OCI-M1 (cell line): ENCODE measurements at places on chromosomes 3 and 15.
A peak's percentile ranks its signal among the peaks of the same experiment; 100 is the strongest.

DNA sequence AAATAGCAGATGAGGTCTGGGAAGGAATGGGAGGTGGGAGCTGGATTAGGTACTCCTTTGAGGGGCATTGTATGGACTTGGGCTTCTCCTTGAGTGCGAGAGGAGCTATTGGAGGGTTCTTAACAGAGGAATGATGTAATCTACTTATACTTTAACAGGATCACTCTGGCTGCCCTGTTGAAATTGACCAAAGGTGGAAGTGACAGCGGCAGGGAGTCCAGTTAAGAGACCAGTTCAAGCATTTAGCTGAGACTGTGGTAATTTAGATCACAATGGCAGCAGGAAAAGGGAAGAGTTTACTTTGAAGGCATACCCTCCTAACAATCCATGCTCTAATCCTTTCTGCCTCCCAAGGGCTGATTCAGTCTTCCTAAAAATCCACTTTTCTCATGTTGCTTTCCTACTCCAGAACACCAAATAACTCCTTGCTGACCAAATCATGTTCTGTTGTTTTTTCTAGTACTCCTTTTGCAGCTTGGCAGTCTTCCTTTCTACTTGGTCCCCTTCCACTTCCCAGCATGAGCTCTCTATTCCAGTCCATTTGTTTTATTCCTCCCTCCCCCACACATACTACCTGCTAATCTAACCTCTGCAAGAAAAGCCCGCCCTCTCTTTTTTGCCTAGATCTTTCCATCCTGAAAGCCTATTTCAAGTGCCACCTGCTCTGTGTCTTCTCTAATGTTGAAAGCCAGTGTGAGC is 139.4 kb downstream of the NECTIN3 start:
- DNase-seq, result no peak

GRCh38 chr3:13223574-13224237 is 150.5 kb upstream of the IQSEC1 start:
- DNase-seq, result no peak

DNA sequence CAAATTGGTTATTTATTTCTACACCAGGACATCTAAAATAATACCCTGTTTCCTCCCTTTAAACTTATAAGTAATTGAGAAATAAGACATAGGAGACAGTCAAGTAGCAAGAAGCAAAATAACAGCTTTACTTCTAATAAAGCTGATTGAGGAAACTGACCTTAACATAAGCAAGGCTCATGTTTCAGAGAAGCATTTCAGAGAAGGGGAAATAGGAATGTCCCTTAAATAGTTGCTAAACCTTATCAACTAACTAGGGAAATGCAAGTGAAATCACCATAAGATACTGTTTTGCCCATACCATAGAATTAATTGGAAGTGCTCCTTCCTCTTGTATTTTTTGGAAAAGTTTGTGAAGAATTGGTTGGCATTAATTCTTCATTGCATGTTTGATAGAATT is 84.9 kb downstream of the B3GALNT1 start:
- DNase-seq, result no peak

GRCh38 chr3:22568285-22568684 is 634.8 kb upstream of the UBE2E2 start:
- no peak for DNase-seq

- DNase-seq, result no peak
Measured at GRCh38 chr3:53267766-53268165, 11.9 kb upstream of the TKT start.

DNA sequence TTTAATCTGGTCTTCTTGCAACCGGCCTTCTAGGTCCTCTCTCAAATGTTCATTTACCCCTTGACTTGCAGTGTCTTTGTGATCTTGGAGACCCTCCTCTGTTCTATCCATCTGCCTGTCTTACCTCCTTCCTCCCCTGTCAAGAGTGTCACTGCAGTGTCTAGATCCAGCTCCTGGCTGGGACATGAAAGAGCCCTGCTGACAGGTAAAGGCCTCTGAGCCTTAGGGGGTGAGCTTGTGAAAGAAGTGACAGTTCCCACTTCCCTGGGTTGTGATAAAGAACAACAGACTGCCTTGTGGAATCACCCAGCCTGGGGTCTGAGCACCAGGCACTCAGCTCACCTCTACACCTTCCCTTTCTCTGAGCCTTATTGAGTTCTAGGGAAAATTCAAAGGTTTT is 68.0 kb downstream of the CDC25A start:
- DNase-seq, result no peak

DNA sequence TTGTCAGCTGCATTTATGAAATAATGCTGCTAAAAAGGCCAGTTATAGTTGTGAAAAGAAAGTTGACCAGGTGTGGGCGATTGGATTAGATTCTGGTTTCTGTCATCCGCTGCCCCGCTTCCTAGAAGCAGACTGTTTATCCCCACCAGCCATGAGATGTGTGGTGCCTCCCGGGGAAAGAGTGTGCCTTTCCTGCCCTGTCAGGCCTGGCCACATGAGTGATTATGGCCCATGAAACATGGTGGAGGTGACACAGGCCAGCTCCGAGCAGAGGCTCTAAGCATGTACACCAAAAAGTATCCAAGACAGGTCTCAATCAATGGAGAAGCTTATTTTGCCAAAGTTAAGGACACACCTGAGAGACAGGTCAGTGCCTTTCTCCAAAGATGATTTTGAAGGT is 85.4 kb upstream of the ABHD2 start:
- DNase-seq, result peak; percentile 50

DNA sequence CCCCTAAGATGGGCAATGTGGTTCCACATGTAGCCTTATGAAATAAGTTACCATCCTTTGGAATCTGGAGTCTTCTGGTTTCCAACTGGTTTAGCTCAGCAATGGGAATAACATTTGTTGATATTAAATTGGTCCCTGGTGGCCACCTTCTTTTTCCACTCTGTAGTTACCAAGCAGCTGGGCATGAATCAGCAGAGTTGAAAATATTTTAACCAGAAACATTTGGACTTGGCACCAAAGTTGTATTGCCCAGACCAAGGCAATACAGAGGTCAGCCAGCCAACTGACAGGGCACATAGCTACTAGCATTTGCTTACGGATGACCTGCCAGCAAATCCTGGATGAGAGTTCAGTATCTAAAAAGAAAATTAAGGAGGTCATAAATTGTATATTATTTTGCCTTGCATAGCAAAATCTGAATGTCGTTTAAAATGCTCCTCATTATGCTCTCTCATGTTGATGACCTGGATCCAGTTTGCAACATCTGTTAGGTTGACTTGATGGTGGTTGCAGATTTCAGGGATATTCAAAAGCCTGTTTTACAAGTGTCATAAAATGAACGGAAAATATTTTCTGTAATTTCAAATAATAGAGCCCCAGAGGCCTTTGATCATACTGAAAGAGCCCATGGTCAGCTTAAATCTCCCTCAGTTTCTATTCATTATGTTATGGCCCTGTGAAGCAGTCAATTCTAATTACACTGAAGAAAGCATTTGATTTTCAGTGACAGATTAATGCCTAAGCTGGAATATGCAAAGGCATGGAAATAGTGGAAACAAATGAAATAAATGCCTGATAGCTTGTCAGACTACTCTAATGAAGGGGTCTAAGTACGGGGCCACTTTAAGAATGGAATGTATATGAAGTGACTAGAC is 54.6 kb downstream of the PPM1L start:
- DNase-seq, result no peak

GRCh38 chr3:38805765-38806386 is 10.1 kb downstream of the SCN10A start:
- DNase-seq, result peak; percentile 85

DNA sequence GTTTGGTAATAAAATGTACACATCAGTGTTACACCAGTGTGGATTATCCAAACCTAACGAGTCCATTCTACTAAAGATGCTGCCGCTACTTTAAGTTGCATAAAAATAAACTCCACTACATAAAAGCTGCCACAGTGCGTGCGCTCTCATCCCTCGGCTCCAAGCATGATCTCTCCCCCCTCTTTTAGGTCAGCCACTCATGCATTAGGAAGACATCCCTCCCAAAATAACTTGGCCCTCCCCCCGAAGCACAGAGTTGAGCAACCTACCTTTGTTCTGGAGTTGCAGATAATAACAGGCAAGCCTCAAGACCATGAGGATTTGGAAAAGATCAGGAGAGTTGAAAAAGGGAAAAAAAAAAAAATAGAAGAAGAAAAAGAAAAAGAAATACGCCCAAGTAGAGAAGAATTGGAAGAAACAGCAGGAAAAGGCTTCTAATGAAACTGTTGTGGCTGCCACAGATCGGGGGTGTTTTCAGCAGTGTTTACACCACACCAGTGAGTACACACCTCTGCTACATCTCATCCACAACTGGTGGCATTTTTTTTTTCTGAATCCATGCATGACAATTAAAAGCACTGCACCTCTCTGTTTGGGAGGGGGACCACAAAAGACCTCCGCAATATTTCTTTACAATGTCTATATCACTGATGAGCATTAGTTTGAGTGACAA is 339.2 kb downstream of the FOXP1 start:
- DNase-seq, result no peak

GRCh38 chr15:96330064-96330449 is 443 bp upstream of the NR2F2 start:
- no peak for DNase-seq

- peak; percentile 99 for DNase-seq
Measured at GRCh38 chr15:90648137-90649070, 68.7 kb upstream of the BLM start.

- DNase-seq, result no peak
Measured at GRCh38 chr15:89035150-89035549, 53.1 kb upstream of the ABHD2 start.

- no peak for DNase-seq
Measured at GRCh38 chr15:89248584-89248983, 4.8 kb downstream of the FANCI start.

DNA sequence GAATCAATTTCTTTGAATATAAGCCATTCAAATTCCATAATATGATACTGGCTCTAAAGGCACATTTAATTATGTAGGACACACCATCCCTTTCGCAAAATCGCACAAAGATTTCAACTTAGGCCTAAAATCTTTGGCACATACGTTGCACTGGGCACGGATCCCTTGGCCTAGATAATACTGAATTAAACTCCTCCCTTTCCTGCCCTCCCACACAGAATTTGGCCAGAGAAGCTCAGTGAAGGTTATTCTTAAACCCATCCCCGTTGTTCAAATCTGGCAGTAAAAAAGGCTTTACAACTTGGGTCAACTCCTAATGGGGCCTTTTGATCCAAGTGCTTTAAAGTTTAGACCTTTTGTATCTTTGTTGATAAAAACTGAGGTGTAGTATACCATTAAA is 247.2 kb downstream of the PTPRG start:
- DNase-seq, result no peak

DNA sequence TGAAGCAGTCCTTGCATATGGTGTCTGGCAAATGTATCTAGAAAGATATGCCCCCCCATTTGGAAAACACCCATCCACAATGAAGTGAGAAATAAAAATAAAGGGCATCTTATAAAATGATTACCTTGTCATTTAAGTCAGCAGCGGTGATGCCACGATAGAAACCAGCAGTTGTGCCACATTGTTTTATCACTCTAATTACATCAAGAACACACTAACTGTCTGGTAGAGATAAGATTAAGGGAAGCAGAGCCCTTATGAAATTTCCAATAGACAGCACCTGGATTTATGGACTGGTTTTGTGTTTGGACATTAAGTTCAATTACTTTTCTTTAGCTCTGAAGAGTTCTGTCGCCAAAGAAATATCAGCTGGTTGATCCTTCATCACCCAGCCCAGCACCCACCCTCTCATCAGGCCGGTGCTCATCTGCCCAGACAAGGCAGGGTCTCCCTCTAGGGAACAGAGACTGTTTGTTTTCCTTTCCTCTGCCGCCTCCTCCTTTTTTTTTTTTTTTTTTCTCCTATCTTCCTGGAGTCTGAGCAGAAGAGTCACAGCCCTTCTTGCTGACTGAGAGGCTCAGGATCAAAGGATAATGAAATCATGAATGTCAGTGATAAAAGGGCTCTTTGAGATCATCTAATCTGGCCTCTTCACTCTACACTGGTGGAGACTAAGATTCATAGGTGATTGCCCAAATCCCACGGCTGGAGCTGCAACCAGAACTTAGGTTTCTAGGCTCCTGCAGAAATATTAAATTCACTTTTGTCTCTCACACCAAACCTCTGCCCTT is 464.1 kb downstream of the NTRK3 start:
- DNase-seq, result no peak

GRCh38 chr3:64616953-64617352 is 70.8 kb downstream of the ADAMTS9 start:
- DNase-seq, result no peak

DNA sequence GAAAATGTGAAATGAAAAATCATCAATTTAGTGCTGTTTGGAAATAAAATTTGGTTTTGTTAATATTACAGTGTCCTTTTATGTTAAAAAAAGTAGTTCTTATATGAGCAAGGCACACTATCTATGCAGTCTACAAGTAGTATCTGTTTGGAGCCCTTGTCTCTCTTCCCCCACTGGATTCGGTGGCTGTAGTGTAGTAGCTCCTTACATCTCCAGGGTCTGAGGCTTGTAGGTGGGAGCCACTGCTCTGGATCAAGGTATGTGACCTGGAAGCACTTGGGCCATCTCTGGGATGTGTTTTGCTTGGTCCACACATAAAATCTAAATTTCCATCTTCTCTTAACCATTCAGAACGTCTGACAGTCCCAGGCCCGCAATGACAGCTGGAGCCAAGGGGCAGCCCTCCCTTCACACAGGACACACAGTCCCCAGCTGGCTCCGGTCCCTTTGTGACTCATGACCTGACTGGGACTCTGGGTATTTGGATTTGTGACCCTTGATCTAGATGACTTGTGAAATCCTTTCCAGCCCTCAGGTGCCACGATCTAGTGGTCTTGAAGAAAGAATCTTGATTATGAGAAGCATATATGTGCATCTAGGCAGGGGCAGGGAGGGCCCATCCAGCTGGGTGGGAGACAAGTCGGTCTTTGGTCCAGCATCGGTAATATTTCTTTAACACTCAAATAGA is 80.0 kb downstream of the USP13 start:
- DNase-seq, result no peak

DNA sequence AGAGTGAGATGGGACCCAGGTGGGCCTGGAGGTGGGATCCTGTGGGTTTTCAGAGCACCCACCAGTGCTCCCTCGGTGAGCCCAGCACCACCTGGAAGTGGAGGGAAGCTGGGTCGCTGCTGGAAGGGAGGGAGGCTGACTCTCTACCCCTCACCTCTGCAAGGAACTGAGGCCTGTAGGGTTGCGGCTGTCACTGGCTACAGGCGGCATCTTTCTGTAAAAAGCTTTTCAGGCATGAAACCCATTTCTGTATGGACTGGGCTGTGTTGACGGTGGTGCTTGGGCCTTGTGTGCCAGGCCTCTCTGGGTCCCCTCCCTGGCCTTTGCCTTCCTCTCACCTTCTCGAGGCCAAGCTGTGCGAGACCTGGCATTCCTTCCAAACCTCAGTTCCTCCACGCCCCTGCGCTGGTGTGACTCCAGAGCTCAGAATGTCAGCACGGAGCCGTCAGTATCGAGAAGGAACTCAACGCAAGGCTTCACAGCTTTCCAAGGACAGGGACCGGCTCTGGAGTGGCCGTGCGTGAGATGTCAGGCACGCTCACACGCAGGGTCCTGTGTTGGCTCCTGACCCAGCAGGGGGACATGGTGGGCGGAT is 16.6 kb downstream of the ABTB1 start:
- DNase-seq, result no peak

- DNase-seq, result no peak
Measured at GRCh38 chr15:68078365-68078764, 24.2 kb downstream of the PIAS1 start.

- DNase-seq, result no peak
Measured at GRCh38 chr3:47877290-47877689, 74.4 kb downstream of the DHX30 start.
